ENCODE measurements at places on chromosomes 3 and 15.

- DNase-seq: no peak
These were observed 122.0 kb downstream of the WDR76 start for GRCh38 chr15:43948691-43949325.

GRCh38 chr3:111714305-111714704, 119.2 kb upstream of the ZBED2 start:
- DNase-seq: peak; percentile 51

DNA sequence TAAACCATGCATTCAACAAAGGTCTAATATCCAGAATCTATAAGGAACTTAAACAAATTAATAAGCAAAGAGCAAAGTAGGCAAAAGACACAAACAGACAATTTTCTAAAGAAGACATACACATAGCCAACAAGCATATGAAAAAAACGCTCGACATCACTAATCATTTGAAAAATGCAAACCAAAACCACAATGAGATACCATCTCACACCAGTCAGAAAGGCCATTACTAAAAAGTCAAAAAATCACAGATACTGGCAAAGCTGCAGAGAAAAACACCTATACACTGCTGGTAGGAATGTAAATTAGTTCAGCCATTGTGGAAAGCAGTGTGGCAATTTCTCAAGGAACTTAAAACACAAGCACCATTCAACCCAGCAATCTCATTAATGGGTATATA, 53.8 kb downstream of the FSIP1 start:
- DNase-seq: no peak

GRCh38 chr15:89469426-89470096, 26.8 kb downstream of the RHCG start:
- no peak for DNase-seq

DNA sequence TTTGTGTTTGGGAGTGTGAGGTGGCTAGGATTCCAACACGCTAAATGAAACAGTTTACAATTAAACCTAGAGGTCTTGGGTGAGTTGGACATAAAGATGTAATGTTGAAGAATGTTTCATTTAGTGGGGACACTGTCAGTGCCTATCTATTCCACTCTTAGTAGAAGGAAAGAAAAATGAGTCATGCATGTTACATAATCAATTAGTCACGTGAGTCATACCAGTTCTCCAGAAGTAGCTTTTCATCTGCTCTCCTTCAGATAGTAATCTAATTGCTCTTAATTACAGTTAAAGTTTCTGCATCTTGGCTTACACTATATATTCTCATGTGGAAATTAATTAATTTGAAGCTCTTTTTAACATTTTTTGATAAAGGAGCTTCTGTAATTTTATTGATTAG, 115.7 kb upstream of the P2RY1 start:
- DNase-seq: peak; percentile 60

Measured in PC-3 (cell line).